ENCODE measurements at places on chromosomes 4 and X.

DNA sequence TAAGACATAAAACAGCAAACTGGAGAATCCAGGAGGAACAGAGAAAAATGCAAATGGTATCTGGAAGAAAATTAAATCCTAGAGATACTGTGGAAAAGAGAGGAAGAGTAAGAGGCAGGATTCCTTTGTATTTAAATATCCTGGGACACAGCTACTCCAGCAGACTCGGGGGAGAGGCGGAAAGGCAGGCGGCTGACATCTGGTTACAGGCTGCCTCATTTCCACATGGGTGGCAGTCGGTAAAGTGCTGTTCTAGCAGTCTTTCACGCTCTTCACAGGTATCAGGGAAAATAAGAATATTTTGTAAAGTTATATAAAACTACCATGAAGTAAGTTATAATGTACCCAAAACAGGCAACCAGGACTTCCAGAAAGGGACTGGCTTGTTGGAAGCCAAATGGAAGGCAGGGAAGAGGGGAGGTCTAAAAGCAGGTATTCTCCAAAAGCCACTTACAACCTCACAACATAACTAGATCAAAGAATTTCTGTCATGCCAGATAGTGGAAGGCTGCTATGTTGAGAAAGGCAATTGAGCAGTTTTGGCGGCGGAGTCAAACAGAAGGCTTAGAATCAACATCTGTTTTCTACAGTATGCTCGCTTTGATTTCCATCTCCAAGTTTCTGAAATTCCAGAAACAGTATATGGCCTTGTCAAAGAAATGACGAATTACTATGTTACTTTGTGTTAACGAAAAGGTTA lies 1.3 kb upstream of the TIGD2 start:
- no peak for DNase-seq

GRCh38 chr4:1830642-1831228 lies 25.2 kb downstream of the LETM1 start:
- DNase-seq, result no peak

DNA sequence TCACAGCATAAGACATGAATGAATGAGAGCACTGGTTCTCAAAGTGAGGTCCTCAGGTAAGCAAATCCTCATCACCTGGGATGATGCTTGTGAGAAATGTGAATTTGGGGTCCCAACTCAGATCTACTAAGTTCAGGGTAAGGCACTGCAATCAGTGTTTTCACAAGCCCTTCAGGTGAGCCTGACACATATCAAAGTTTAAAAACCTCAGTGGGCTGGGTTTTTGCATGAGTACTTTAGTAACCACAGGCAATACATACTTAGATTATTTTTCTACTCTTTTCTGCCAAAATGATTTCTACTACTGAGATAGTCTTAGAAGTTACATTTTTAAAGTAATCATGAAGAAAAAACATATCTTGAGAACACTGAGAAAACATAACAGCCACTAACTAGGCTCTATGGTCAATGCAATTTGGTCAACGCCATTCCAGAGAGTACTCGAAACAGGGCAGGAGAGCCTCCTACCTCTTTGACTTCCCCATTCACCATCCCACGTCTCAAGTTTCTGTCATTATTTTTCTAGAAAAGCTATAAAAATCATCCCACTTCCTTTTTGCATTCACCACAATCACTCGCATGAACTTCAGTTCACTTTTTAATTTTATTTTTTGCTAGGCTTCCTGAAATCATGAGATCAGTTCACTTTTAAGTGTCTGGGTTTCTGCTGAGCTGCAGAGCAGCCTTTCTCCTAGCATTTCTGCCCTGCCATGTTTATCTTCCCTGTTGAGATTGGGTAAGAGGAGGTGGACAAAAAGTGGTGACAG lies 73.8 kb downstream of the MFAP3L start:
- DNase-seq, result no peak

- DNase-seq, result no peak
These were observed 232.2 kb downstream of the C4orf33 start for GRCh38 chr4:129328162-129328561.

- DNase-seq, result no peak
These were observed 4.4 kb downstream of the CDK16 start for GRCh38 chrX:47222751-47223350.

DNA sequence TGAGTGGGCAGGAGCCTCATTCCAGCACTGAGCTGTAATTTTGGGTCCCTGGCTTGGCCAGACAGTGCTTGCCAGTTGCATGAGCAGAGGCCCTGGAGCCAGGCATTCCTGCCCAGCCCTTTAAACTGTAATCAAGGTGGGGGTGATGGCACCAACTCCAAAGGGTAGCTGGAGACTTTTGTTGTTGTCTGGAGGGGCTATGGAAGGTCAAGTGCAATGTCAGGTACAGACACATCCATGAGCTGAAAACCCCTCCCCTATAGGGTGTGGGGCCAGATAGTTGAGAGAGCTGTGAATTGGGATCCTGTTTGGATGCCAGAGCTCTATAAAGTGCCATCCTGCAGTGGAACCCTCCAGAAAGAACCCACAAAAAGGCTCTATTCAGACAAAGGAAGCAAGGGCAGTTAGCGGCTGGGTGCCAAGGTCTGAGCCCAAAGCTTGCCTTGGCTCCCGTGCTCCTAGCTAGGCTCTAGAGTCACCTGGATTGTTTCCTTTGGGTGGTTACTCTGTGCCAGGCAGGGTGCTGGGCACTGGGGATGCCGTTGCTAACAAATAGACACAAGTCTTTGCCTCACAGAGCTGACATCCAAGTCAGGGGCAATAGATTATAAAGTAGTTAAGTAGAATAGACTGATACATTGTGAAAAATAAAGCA lies 163.0 kb downstream of the EFNB1 start:
- no peak for DNase-seq

- no peak for DNase-seq
These were observed 2.9 kb upstream of the MND1 start for GRCh38 chr4:153341575-153342090.

DNA sequence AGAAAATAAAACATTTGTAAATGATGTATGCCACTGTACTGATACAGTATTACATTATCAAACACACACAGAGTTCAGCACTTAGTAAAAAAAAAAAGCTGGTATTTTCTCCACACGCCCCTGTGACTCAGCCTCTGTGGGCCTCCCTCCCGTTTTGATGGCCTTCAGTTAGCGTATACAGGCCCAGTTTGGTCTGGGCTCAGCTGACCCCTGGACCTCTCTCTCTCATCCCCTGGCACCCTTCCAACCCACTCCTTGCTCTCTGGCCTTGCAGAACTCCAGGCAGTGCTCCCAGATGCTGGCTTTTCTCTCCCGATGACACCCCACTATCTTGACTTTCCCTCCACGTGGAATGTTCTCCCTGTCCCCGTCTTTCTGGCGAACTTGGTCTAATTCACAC lies 89.0 kb upstream of the LIMCH1 start:
- DNase-seq, result no peak

- DNase-seq, result no peak
These were observed 150.6 kb downstream of the SPATA18 start for GRCh38 chr4:52201715-52202114.

- DNase-seq, result no peak
These were observed 2065.8 kb downstream of the ARAP2 start for GRCh38 chr4:34178476-34178875.

DNA sequence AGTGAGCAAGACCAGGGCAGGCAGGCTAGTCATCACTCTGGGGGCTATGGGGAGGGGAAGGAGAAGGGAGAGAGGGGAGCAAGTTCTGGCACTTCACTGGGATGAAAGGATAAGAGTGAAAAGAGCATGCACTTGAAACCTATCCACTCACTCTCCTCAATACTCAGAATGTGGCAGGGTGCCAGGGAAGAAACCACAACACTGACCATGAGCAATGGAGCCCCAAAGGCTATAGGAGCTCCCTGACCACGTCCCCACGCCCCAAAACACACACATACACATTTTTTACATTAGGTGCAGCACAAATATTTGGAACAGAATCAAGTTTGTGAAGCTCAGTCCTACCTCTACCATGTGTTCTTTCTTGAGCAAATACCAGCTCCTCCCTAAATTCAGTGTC lies 132.2 kb downstream of the IDS start:
- no peak for DNase-seq

- DNase-seq, result no peak
These were observed 556.3 kb downstream of the GALNTL6 start for GRCh38 chr4:172369471-172369959.

DNA sequence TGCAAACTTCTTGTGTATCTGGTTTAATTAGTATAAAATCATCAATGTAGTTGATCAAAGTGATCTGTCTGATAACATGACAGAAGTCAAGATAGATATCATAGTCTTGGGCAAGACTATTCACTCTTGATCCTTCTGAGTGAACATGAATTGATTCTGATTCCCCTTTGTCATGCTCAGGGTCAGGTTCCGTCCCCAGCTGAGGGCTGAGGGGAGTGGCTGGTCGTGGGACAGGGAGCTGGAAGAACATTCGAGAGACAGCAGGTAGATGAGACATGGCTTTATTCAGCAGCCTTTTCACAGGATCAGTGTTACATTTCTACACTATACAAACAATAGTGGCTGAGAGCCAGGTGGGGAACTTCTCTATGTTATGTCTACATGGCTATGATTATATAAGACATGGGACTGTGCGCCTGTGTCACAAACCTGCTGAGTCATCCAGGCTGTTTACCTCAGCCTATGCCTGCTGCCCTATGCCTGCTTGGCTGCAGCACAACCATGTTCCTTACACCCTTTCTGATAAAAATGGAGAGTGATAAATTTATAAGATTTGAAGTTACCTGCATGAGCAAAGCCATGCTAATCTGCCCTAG lies 586.9 kb upstream of the NR3C2 start:
- DNase-seq, result no peak

- no peak for DNase-seq
These were observed 421.5 kb downstream of the NLGN4X start for GRCh38 chrX:5807181-5807580.

All from left hindlimb (tissue), 1 donor.